ENCODE measurements at places on chromosomes 6 and 20. TPM values are rescaled to one million over a fixed set of nuclear protein-coding genes. Genes with fewer than 3 reads are reported as not detected.

EDN1 gene
- 6.3 TPM for total RNA-seq

UBE2J1 gene
- 38.4 TPM for total RNA-seq

WFDC2 gene
- total RNA-seq = 4.8 TPM

TRIM31 gene
- total RNA-seq = not detected

SMLR1 gene
- not detected for total RNA-seq

CFAP206 gene
- 6.5 TPM for total RNA-seq

MUC22 gene
- total RNA-seq = not detected

C20orf204 gene
- total RNA-seq = 3.8 TPM

C20orf141 gene
- not detected for total RNA-seq

RBM24 gene
- 6.2 TPM for total RNA-seq

PLEKHG1 gene
- total RNA-seq = 45.2 TPM

VSX1 gene
- total RNA-seq = 0.18 TPM

MAS1 gene
- total RNA-seq = 0.09 TPM

TAGAP gene
- 2.4 TPM for total RNA-seq

ETV7 gene
- not detected for total RNA-seq

CLVS2 gene
- total RNA-seq = 35.0 TPM

TXLNB gene
- total RNA-seq = 0.73 TPM

LHFPL5 gene
- total RNA-seq = 1.00 TPM

SPAG4 gene
- total RNA-seq = 0.64 TPM

E2F1 gene
- total RNA-seq = 5.9 TPM

CALHM6 gene
- total RNA-seq = 2.8 TPM

ZC2HC1B gene
- total RNA-seq = not detected

ECT2L gene
- 0.45 TPM for total RNA-seq

HAO1 gene
- total RNA-seq = not detected

TP53TG5 gene
- total RNA-seq = not detected

FABP7 gene
- 266 TPM for total RNA-seq

KHDC3L gene
- total RNA-seq = 0.27 TPM

ZNF391 gene
- total RNA-seq = 6.6 TPM

C20orf96 gene
- 6.3 TPM for total RNA-seq

BPI gene
- 0.27 TPM for total RNA-seq
